ENCODE measurements at places on chromosomes 1 and 21.

DNA sequence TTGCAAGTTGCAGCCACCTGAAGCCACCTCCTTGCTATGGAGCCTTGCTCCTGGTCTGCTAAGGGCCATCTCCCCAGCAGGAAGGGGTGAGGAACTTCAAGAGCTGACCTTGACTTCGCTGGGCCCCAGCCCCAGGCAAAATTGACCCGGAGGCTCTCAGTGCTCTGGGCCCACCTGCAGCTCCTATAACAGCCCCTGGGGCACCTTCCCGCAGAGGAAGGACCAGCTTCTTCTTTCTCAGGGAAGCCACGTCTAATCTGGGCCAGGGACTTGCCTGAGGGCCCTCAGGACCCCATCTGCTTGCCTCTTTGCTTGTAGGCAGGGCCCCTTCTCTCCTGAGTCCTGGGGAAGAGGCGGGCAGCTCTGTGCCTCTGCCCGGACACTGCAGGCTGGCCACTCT is 30.9 kb upstream of the GNPAT start:
- DNase-seq: no peak

- no peak for DNase-seq
Observed at GRCh38 chr1:9150582-9151327, 21.9 kb upstream of the GPR157 start.

- no peak for DNase-seq
Observed at GRCh38 chr1:3368711-3369445, 85.6 kb upstream of the ARHGEF16 start.

DNA sequence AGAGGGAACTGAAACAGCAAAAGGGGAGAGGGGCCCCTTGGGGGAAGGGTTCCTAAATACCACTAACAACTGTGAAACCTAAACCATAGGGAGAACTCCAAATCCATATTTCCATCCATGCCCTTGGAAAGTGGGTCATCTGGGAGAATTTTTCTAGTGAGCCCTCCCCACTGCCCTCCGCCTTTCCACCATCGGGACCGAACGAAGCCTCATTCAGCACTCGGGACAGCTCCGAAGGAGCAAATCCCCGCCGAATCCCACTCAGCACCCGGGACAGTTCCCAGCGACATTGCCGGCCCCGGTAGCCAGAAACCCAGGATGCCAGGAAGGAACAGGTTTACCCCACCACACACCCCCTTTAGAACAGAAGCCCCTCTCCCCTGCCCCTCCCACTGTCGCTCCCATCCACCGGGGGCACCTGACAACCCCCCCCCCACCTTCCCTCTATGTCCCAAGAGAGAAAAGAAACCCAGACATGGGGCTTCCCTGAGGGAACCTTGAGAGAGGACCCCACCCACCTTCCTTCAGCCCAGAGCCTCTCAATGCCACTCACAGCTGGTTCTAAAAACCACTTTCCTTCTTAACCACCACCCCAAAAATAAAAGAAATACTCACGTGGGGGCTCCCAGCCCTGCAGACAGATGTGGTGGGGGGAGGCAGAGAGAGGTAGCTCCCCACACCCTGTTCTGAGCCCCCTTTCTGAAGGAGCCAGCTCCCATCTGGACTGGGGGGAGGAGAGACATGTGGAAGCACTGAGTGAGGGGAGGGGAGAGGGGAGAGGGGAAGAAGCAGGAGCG is 4.5 kb downstream of the DLGAP3 start:
- peak; percentile 72 for DNase-seq

DNA sequence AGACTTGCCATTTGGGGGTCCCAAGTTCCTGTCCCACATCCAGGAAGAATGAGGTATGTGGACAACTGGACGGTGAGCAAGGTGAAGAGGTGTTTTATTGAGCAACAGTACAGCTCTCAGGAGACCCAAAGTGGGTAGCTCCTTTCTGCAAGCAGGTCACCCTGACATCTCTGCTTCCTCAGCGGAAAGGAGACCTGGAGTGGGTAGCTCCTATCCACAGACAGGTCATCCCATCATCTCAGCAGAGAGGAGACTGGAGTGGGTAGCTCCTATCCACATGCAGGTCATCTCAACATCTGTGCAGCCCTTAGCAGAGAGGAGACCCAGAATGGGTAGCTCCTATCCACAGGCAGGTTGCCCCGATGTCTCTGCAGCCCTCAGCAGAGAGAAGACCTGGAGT is 13.8 kb upstream of the FNBP1L start:
- DNase-seq: no peak

DNA sequence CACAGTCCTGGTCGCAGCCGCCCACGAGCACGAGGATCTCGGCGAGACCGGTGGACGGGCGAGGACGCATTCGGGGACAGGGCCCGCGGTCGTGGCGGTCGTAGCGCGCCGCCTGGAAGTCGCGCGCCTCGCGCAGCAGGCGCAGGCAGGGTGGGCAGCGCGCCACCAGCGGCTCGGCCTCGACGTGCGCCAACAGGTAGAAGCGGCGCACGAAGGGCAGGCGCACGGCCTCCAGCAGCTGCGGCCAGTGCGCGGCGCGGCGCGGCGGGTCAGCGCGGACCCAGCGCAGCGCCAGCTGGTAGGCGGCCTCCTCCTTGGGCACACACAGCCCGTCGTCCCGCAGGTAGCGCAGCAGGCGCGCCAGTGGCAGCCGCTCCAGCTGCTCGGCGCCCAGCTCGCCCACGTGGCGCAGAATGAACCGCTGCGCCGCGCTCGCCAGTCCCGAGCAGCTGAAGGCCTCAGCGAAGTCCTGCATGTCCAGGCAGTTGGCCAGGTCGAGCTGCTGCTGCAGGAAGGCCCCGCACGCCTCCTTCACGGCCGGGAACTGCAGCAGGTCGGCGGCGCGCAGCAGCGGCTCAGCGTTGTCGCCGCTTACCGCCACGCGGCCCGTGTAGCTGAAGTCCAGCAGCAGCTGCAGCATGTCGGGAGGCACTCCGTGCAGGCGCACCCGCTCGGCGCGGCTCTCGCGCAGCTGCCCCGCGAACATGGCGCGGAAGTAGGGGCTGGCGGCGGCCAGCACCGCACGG is 573 bp downstream of the KLHL21 start:
- peak; percentile 60 for DNase-seq

GRCh38 chr1:166944186-166944967 is 31.0 kb downstream of the ILDR2 start:
- DNase-seq: peak; percentile 90

- no peak for DNase-seq
Observed at GRCh38 chr1:237507005-237507404, 383.7 kb downstream of the ZP4 start.

GRCh38 chr1:191558379-191558778 is 599.9 kb upstream of the RGS18 start:
- no peak for DNase-seq

GRCh38 chr1:181094416-181095212 is 6.1 kb downstream of the IER5 start:
- DNase-seq: no peak

DNA sequence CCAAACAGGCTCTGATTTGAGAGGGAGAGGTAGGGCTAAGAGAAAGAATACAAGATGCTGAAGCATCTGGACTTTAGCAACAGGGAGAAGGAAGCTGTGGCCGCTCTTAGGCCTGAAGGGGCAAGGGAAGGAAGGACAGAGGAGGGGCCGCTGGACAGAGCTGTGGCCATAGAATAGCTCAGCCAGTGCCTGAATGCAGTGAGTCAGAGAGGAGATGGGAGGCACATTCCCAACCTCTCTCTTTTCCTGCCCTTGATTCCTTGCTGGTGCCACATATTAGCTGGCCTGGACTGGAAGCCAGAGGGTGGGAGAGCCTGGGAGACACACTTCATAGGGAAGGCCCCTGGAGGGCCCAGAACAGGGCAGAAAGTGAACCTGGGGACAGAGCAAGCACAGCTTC is 83.4 kb upstream of the POU3F1 start:
- no peak for DNase-seq

- no peak for DNase-seq
Observed at GRCh38 chr1:221663321-221663720, 78.6 kb downstream of the DUSP10 start.

- no peak for DNase-seq
Observed at GRCh38 chr1:30888391-30888790, 20.2 kb downstream of the SDC3 start.

GRCh38 chr1:19960591-19960990 is 18.8 kb downstream of the PLA2G2A start:
- no peak for DNase-seq

DNA sequence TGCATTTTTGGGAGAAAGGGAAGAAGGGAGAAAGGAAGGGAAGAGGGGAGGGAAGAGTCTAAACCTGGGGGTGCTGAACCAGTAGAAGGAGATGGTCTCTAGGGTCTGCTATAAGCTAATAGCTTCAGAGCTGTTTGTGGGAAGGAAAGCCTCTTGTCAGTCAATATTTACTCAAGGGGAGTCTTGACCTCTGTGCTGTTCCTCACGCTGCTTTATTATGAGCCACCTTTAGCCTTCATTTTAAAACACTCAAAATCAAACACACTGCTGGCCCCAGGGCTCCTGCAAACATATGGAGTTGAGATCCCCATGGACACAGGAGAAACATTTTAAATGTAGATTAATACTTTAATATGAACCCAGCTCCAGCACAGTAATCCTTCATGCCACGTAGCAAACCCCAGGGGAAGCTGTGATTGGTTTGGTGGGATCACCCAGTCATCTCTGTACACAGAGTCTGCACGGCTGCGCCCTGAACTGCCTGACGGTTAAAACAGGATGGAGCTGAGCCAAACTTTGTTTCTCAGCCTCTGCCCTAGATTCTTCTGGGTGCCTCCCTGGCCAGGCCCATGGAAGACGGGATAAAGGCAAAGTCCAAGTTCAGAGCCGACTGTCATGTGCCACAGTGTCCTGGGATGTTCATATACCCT is 40.2 kb upstream of the VWA5B1 start:
- no peak for DNase-seq

- no peak for DNase-seq
Observed at GRCh38 chr1:228141226-228142044, 1.4 kb downstream of the GUK1 start.

DNA sequence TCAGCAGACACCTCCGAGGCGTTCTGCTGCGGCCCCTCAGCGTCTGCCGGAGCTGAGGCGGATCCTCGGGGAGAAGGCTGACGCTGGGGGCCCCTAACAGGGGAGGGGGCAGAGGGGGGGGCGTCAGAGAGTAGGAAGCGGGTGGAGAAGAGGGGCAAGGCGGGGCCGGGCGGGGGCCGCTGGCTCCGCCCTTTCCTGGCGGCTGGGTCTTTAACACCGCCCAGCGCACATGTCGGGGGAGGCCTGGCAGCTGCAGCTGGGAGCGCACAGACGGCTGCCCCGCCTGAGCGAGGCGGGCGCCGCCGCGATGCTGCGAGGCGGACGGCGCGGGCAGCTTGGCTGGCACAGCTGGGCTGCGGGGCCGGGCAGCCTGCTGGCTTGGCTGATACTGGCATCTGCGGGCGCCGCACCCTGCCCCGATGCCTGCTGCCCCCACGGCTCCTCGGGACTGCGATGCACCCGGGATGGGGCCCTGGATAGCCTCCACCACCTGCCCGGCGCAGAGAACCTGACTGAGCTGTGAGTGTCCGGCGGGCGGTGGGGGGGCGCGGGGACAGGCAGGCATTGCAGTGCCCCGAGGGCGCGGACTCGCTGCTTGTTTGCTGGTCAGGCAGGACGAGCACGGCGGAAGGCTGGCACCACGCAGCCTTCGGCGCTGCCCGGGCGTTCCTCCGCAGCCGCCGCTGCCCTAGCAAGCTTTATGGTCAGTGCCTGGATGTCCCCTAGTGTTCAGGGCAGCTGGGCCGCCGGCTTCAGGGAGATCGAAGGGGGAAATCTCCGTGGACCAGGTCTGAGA is at the start of gene NTRK1:
Gene NTRK1 (plus strand): TSS at position 238 of the 796 bp plus-strand sequence. CDS start 70 bp downstream, at position 308.
- DNase-seq: peak; percentile 78

DNA sequence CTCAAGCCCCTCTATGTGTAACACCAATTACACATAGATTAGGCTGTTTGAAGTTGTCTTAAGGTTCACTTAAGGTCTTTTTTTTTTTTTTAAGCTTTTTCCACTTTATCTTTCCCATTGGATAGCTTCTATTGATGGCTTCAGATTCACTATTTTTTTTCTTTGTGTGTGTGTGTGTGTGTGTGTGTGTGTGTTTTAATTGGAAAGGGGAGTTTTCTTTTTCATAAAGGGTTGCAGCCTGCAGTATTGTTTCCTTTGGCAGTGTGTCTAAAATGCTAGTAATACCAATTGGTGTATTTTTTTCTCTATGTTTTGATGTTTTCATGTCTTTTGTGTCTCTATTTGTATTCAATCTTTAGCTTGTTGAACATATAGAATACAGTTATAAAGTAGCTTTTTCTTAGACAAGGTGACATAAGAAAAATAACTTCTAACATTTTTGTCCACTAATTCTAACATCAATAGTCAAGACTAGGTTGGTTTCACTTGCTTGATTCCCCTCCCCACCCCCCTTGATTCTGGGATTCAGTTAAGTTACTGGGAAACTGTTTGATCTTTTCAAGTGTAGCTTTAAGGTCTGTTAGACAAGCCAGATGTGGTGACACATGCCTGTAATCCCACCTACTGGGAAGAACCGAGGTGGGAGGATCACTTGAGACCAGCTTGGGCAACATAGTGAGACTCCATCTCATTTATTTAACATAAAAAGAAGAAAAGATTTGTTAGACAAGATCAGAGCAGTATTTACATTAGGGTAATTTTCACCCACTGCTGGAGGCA is 21.4 kb downstream of the PRRC2C start:
- DNase-seq: peak; percentile 7

DNA sequence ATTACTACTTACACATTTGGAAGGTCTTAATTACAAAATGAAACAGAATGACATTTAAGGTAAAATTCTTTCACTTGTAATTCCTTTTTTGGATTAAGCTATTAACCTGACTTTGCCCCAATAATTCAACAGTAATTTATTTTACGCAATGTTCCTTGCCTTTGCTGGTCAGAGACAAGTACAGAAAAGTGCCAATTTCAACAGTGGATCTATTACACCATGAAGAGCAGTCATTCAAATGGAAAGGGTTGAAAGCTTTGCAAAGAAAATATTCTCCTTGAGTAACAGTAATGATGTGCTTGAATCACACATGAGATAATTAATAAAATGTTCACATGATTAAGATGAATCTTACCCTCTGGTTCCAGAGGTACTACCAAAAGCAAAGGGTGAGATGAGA is 84.7 kb downstream of the APP start:
- no peak for DNase-seq

DNA sequence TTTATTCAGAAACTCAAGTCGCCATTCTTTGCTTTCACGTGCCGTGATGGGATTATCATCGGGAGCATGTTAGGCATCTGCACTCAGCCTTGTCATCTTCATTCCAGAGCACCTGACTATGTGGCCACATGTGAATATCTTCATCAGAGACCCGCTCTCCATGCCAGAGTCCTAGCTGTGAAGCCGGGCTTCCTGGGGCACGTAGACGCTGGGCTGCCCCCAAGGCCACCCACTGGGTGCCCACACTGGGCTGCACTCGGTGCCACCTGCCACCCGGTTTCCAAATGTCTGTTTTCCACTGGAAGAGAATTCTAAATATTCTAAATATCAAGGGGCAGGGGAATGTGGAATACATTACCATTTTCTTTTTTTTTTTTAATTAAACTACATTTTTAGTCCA is 43.8 kb downstream of the SLC37A1 start:
- no peak for DNase-seq

- DNase-seq: peak; percentile 8
Observed at GRCh38 chr1:177800400-177801088, 169.3 kb downstream of the SEC16B start.
